ENCODE measurements at places on chromosomes 2 and 18.
A peak's percentile ranks its signal among the peaks of the same experiment; 100 is the strongest.

DNA sequence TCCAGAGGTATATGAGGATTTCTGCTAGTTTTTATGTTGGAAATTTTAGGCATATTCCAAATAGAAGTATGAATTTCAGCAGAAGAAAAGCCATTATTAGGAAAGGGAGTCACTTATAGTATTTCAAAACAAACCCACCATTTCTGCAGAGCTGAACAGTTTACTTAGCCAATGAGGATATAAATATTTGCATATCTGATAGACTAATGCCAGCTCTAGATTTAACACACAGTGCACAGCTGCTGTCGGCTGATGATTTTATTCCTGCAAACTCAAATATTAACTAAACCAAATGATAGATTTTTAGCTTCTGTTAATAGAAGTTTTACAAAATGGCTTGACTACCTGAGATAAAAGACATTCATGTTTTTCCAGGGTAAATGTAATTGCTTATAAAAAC, 375.8 kb upstream of the FANCL start:
- DNase-seq, result no peak

DNA sequence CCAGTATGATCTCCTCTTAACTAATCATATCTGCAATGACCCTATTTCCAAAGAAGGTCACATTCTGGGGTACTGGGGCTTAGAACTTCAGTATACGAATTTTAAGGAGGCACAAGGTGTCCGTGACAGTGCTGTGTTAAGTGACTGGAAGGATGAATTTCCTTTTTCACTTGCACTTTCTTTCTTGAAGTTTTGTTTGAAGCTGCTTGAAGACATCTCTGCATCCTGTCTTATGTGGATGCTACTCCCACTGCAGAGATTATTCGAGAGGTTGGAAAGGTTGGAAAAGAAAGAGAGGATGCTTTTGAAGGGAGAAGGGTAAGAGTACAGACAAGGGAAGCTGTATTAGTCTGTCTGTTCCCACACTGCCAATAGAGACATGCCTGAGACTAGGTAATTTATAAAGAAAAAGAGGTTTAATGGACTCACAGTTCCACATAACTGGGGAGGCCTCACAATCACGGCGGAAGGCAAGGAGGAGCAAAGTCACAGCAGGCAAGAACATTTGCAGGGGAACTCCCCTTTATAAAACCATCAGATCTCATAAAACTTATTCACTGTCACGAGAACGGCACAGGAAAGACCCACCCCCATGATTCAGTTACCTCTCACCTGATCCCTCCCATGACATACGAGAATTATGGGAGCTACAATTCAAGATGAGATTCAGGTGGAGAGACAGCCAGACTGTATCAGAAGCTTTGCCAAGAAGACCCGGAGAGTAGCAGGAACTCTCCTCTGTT, 3.6 kb upstream of the RNF144A start:
- DNase-seq, result peak; percentile 64

GRCh38 chr2:18065249-18065648, 186.8 kb downstream of the KCNS3 start:
- DNase-seq, result no peak

- DNase-seq, result no peak
These were observed 34.9 kb downstream of the AKAIN1 start for GRCh38 chr18:5162111-5162510.

GRCh38 chr18:51405683-51406477, 208.4 kb upstream of the MEX3C start:
- DNase-seq, result no peak

- peak; percentile 54 for DNase-seq
These were observed at the start of gene ADGRF3 for GRCh38 chr2:26346454-26347053. TSS of gene ADGRF3 (minus strand) at chr2:26346789. CDS start at chr2:26346234, 555 bp downstream.

- no peak for DNase-seq
These were observed 82.6 kb upstream of the RGPD5 start for GRCh38 chr2:109711230-109712122.

DNA sequence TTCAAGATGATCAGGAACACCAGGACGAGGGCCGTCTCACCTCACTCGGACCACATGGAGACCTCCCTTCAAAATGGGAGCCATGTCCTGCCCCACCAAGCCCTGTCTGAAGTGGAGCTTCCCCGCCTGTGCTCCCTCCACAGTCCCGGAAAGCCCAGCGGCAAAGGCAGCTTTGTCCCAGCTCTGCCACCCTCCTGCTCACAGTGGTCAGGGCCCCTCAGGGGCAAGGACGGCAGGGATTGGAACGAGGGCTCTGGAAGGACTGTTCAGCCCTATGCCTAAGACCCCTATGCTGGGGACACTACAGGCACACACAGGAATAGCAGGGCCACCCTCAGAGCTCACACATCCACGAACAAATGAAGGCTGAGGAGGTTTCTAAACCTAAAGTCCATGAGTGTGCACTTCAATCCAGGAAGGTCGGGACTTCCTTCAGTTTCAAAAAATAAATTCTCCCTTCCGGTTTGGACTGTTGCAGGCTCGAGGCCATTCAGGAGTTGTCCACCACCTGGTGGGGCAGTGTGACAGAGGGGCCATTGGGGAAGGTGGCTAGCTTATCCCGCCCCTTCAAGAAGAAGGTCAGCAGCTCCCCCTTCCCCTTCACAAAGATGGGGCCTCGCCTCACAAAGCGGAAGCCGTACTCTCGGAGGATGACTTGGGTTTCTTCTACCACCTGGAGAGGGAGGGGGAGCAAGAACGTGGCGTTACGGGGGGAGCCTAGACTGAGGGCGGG, 26.4 kb downstream of the CENPO start:
- DNase-seq, result no peak

DNA sequence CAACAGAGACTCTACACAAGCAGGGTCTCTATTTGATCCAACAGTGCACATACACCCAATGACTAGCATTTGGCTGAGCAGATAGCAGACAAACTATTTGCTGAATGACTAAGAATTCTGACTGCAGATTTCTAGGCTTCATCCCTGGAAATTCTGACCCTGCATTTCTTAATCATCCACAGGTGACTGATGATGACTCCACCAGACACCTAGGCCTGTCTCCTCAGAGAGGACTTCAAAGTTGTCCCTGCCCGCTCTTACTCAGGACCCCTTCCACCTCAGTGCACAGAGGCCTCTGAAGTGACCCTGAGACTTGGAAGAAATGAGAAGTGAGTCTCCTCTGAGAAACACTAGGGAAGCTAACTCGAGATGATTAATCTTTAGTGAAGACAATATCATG, 51.3 kb downstream of the SEPTIN10 start:
- no peak for DNase-seq

DNA sequence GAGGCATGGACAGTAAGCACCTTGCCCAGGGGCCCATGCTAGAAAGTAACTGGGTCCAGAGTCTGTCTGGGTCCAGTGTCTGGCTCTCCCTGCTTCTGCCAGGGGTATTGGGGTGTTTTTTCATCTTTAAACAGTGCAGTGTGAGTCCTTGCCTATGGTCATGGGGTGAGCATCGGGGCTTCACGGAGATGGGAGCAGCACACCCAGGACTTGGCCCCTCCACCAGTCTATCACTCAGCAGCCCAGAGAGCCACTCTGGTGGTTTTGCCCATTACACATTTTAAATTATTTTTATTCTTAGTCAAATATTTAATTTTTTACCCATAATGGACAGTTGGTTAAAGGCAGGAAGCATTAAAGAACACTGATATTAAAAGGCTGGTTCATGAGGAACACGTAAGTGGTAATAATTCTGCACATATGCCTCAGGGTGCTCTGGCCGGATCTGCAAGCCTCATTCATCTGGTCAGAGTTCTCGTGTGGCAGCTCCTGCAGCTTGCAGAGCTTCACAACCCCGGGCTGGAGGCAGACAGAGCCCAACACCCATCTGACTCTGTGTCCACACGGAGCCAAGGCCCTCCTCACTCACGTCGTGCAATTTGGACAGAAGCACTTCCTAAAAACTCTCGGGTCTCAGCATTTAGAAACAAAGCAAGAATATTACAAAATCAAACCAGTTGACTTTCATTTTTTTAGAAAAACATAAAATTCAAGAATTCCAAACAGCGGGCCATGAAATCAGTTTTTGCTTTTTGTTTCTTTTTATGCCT, 204.1 kb downstream of the CTIF start:
- DNase-seq, result no peak

DNA sequence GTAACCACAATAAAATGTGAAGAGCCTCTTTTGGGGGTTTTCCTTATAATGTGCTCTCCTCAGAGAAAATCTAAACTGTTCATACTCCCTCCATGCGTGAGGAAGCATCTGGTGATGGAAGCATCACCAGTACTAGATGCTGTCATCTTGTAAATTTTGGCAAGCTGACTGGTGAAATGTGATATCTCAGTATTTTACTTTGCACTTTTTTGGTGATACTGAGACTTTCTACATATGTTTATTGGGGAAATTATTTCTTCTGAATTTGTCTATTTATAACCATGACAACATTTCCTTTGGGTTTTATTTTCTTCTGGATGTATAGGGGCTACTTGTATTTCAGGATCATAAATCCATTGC, 95.9 kb upstream of the DLGAP1 start:
- DNase-seq, result no peak

DNA sequence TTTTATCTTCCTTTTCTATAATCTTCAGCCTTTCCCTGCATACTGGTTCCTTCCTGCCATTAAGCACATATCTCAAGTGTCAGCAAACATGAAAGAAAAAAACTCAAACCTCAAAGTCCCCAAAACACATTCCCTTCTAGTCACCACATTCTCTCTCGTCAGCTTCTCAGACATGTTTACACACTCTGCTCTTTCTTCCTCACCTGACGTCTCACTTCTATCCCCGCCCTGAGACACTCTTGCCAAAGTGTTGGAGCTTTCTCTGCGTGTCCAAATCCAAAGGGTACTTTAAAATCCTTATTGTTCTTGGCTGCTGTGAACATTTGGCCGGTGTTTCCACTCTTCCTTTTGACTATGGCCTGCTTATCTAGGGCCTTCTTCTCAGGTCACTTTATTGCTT, 47.9 kb downstream of the SOX11 start:
- no peak for DNase-seq

- DNase-seq, result no peak
These were observed 3.1 kb downstream of the ADAM17 start for GRCh38 chr2:9552219-9553178.

DNA sequence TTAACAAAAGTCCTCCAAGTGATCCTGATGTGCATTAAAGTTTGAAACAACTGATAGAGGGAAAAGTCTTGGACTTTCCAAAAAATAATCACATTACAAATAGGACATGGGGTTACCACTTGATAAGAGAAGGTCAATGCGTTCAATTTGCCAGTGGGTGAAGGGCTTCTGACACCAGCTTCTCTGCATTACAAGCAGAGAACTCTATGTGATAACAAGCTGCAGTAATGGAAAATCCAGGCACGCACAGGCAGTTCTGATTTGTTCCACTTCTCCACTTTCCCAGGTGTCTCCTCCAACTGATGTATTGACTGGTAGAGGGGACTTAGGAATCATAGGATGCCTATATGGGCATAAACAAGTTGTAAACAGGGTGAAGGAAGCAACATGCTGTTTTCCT, 234.0 kb upstream of the MGAT5 start:
- DNase-seq, result no peak

DNA sequence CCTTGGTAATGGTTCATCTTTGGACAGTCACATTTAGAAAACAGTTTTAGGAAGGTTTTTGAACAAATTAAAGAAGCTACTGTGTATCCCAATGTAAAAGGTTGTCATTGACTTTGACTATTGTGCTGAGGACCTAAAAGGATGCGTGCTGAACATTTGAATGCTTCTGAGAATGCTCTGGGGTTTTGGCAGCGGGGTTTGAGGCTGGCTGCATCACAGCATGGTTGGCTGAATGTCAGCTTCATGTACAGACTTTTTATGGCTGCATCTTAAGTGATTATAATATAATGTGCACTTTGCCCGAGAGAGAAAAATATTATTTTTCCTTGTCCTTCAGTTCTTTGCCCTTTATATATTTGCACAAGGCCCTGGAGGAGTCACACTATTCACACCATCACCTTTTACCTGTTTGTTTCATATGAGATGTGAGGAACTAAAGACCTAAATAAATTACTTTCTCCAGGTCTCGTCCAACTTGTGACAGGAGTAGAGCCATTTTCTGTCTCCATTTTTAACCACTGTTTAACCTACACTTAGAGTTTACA, 125.9 kb downstream of the CCDC85A start:
- DNase-seq, result no peak

DNA sequence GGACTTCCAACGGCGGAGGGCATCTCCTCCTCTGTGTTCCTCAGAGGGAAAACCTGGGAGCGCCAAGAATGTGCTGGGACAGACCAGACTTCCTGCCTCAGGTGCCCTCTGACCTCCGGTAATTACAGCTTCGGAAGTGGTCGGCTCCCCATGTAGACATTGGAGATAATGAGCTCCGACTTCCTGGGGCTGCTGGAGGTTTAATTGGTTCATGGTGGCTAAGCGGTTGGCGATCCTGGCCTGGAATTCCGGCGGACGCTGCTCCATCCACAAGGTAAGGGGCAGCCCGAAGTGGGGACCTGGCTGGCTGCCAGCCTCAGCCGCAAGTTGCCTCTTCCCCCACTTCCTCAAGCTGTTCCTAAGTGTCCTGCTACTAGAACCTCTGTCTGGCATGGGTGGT, 83.2 kb upstream of the EPC2 start:
- no peak for DNase-seq

- no peak for DNase-seq
These were observed 392.7 kb upstream of the FANCL start for GRCh38 chr2:58633613-58634365.

- DNase-seq, result no peak
These were observed 104.5 kb downstream of the SNTG2 start for GRCh38 chr2:1055014-1055595.

DNA sequence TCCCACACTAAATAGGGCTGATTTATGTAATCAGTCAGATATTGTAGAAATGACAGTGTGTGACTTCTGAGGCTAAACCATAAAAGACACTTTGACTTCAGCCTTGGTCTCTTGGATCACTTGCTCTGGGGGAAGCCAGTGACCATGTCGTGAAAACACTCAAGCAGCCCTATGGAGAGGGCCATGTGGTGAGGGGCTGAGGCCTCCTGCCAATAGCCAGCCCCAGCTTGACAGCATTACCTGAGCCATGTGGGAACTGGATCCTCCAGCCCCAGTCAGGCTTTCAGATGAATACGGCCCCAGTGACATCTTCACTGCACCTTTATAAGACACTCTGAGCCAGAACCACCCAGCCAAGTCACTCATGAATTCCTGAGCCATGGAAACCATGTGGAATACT, 20.8 kb downstream of the TNS1 start:
- no peak for DNase-seq

GRCh38 chr18:71374294-71375000, 1085.6 kb downstream of the SOCS6 start:
- DNase-seq, result no peak

Measured in activated CD4-positive, alpha-beta T cell treated with anti-CD3 and anti-CD28 coated beads for 4 hours (primary cell).